ENCODE measurements at places on chromosomes 3 and 15. TPM values are rescaled to one million over a fixed set of nuclear protein-coding genes. Genes with fewer than 3 reads are reported as not detected.
A peak's percentile ranks its signal among the peaks of the same experiment; 100 is the strongest.

GRCh38 chr3:31724651-31725050 lies 191.9 kb downstream of the STT3B start:
- DNase-seq = no peak

DNA sequence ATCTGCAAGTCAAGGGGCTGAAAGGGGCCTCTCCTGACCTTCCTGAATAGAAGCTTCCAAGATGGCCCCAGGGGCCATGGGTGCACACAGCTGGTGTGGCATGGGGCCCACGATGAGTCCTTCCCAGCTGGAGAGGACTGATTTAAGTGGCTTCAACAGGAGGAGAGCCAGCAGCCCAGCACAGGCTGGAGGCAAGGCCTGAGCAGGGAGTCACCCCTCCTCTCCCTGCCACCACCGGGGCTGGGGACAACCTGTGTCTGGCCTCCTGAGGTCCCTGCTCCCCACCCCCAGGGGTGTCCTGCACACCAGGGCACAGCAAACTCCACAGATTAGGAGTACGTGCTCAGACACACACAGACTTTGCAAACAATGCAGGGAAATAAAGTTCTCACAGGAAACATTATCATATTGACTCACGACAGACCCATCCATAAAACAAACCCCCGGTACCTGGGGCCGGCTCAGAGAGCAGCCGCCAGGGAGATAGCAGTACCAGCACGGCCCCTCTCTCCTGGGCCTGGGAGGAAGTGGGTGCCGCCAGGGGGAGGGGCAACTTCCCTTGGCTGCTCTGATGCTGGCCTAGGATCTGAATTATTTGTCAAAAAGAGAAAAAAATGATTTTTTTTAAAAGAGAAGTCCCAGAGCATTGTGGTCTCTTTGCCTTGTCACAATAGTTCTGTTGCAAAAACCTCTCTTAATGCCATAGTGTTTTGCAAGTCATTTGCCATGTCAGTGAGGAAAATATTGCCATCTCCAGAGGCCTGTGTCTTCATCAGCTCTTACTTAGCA lies 21.9 kb upstream of the TSEN2 start:
- DNase-seq = no peak

DNA sequence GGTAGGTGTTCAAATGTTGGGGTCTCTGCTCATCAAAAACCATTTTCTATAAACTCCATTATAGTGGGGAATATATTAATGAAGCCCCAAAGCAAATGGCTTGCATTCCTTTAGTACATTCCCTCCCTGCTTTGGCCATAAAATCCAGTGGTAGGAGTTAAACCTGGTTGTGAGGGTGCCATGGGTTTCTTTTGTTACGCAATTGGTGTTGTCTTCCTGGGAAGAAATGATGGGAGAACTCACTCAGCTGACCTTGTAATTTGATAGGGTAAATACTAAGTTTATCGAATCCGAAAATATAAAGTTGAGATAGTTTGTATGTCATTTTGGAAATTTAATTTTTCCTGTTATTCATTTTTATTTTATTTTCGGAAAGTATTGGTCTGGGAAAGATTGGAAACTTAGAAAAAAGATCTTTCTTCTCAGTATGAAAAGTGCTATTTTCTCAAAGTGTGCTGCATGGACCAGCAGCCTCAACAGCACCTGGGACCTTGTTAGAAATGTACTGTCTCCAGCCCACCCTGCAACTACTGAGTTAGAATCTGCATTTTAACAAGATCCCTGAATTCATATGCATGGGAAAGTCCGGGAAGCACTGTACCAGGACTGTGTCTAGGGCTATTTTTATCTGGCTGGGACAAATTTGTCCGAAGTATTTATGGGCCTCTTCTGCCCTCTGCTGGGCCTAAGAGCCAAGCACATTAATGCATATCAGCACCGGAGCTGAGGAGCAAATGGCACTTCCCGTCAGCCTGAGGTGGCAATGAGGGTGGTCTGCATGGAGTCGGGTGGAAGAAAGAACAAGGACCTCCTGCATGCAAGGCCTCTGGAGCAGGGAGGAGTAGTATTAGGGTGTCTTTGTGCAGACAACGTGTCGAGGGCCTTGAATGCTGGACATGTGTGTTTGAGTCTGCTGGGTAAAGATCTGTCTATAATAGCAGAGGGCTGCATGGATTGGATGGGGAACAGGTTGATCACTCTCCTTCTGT lies 54.7 kb downstream of the FAM81A start:
- peak; percentile 73 for DNase-seq

GRCh38 chr15:83504365-83504764 lies 57.2 kb downstream of the SH3GL3 start:
- DNase-seq = no peak

DNA sequence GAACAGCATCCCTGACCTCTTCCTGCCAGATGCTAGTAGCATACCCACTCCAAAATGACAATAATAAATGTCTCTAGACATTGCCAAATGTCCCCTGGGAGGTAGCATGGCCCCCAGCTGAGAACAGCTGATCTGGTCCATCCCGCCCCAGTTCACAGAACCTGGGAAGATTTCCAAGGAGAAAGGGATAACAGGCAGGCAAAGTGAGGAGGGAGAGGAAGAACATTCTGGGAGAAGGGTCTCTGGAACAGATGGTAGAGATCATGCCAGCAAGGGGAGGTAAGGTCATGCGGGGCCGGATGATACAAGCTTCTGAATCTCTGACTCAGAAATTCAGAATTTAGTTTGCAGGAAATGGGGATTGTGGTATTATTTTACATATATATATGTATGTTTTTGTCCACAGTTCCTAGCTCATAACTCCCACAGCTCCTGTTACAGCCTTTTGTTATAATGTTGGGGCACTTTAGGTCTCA lies 192.7 kb downstream of the SUCLG2 start:
- no peak for DNase-seq

DNA sequence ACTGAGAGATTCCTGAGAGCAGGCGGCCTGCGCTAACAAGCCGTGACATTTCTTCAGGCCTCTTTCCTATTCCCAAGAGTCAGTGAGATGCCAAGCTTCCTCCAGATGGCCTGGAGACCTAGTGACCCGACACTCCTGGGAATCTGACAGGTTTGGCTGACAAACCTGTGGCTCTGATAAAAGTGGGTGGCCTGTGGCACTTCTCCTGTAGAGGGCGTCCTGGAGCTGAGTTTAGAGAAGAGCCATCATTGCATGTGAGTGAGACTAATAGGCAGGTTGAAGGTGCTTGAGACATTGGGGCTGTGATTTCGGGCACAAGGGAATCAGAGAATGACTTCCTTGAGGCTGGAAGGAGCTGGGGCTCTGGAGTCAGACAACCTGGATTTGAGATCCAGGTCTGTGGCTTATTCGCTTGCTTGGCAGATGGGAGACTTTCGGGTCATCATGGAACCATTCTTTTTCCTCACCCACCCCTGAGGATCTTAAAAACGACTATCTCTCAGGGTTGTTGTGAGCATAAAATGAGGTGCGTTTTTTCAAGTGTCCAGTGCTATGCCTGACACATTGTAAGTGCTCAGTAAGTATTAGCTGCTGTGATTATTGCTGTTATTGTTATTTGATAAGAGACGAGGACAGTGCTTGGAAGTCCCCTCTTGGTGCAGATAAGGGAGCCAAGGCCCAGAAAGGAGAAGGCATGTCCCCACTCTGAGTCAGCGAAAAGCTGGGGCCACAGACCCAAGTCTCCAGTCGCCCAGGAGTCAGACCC lies 77.2 kb downstream of the SCN10A start:
- DNase-seq = no peak

- no peak for DNase-seq
Observed at GRCh38 chr3:47022641-47023071, 43.2 kb downstream of the NBEAL2 start.

DNA sequence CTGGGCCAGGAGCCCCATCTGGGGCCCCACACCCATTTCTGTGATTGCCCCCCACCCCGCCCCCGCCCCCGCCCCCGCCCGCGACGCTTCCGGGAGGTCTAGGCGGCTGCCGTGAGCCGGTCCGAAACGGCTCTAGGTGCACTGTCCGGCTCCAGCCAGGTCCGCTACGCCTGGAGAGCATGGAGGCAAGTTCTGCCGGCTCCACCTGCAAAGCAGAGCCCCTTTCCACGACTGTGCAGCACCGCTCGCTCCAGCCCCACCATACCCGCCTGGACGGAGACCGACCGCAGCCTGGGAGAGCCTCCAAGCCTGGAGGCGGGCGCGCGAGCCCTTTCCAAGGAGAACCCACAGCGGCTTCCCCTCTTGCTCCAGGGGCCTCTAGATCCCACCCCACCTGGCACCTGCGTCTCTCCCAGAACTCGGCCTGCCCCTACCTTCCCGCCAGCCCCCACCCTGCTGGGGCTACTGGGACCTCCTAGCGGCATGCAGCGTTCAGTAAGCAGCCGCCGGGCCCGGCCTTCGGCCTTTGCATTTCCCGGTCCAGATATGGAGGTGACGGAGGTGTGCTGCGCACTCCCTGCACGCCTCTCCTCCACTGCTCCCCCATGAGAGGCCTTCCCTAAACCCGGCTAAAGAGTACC lies 66.2 kb downstream of the KLF13 start:
- DNase-seq = no peak

- DNase-seq = no peak
Observed at GRCh38 chr15:37810381-37810780, 124.1 kb upstream of the TMCO5A start.

DNA sequence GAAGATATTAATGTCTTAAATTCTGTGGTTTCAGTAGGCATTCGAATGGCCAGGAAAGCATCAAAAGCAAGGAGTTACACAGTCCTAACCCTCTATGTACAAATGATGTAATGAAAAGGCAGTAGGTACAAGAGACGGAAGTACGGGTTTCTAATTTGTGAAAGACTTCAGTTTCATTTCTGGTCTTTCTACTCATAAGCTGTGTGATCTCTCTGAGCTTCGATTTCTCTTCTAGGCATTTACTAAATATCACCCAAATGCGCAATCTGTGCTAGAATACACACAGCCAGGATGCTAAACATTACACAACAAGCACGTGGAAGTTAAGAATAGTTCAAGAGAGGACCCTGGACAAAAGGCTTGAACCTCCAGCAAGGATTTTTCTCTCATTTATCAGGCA lies 17.9 kb upstream of the STIMATE start:
- DNase-seq = no peak

Gene INKA1
- 10.6 TPM for polyA plus RNA-seq
